ENCODE measurements at places on chromosomes 13 and 19.

DNA sequence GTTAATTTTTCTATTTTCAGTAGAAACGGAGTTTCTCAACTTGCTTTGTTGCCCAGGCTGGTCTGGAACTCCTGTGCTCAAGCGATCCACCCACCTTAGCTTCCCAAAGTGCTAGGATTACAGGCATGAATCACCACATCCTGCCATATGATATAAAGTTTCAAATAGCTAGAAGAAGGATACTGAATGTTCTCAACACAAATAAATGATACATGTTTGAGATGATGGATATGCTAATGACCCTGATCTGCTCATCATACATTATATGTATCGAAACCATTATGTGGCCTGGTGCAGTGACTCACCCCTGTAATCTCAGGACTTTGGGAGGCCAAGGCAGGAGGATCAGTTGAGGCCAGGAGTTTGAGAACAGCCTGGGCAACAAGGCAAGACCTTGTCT is 11.5 kb downstream of the CIB3 start:
- DNase-seq: no peak

DNA sequence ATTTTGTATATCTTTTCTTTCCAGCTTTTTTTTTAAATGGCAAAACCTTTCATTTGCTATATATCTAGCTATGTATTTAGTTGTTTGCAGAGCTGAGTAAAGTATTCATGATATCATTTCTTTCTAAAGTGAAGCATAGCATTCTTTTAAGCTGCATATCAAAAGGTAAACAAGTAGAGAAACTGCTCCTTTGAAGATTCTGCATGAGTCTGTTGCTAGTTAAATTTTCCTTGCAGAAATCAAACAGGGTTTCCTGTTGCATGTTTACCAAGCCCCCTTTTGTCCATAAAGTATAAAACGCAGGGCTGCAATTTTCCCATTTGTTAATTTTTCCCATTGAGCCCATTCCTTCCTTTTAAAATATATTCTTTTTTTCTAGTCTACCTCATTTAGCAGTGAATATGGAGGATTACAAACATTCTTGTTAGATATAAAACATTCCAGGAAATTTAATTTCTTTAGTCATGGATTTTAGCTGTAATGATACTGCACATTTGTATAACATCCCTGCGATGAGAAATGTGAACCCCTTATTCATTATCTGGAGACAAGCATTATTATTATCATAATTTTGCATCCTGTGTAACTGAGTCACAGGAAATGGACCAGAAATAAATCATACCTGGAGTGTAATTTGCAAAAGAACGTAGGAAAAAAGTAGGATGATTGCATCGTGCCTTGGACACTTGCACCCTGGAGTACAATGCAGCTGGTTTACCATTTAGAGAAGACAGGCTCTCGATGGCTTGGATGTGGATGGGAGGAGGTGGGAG is 110.9 kb upstream of the ARGLU1 start:
- DNase-seq: no peak

DNA sequence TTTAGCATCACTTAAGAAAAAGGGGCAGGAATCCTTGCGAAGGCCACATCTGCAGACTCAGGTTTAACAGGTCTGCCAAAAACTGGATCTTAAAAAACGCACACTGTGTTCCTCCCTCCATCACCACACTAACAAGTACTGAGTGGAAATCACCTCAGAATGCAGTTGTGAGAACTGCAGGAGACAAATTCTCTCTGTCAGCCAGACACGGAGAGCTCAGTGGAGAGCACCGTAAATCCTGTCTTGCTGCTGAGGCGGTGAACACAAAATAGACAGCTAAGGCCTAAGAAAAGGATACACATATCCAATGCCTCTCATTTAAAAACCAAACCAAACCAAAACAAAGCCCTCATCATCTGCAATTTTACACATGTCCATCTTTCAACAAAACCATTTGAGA is 1287.6 kb downstream of the EFNB2 start:
- DNase-seq: no peak

- DNase-seq: no peak
These were observed 42.5 kb upstream of the ARGLU1 start for GRCh38 chr13:106610486-106610885.

GRCh38 chr13:77386046-77386445 is 59.2 kb upstream of the MYCBP2 start:
- DNase-seq: no peak

DNA sequence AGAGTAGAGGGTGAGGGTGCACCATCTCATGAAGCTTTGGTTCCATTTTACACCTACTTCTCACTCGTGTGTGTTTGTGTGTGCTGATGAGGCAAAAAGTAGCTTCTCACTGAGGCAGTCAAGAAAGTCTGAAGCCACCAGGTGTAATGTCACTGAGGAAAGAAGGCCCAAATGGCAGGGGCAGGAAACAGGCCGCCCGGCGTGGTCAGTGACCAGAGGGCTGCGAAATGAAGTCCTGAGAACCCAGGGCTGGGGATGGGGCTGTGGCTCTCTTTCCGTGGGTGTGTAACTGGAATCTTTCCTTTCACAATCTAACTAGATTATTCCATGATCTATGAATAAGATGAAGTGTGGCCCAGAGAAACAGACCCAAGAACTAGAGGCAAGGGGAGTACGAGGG is 25.5 kb upstream of the TFDP1 start:
- no peak for DNase-seq

- DNase-seq: no peak
These were observed 30.3 kb downstream of the OXGR1 start for GRCh38 chr13:96963786-96964475.

DNA sequence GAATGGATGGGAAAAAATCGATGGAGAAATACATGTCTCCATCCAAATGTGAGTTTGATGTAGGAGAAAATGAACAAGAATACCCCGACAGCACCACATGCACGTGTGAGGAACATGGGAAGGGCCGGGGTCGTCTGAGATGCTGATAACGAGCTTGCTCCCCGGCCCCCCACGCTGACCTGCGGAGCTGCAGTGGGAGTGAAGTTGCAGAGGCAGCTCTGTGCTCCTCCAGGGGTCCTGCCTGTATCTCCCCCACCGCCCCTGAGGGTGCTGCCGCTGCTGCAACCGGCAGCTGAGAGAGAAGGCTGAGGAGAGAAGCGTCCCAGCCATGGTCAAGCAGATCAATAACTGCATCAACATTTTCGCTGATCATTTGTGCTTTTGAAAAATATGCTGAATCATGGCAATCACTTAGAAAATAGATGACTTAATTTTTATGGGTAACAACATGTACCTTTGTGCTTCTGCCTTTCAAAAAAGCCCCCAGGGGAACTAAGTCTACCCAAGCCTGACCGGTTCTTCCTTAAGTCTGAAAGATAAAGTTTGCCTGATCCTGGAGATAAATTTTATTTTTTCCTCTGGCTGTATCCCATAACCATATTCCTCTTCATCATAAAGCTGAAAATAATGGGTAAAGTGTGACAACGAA is 18.2 kb upstream of the NAXD start:
- no peak for DNase-seq

- DNase-seq: no peak
These were observed 105.7 kb upstream of the SLC15A1 start for GRCh38 chr13:98858191-98858590.

DNA sequence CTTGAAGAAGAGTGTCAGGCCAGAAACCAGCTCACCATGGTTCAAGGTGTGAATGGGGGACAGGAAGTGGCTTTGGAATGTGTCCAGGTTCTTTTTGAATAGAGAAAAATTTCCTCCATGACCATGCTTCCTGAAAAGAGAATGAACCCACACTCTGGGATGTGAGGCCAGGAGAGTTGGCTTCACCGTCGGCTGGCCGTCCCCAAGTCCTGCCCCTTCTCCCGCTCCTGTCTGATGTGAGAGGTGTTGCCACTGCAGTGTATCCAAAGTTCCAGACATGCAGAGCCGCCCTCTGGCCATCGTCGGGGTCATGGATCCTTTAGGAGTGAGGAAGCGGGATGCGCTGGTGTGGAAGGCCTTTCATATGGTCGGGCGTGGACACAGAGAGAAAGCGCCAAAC is 101.2 kb downstream of the COL4A2 start:
- no peak for DNase-seq

All from thymus (tissue), 14 donors.